ENCODE measurements at places on chromosomes 6 and 20.

GRCh38 chr20:47326658-47327268 lies 29.7 kb downstream of the ZMYND8 start:
- DNase-seq = no peak

DNA sequence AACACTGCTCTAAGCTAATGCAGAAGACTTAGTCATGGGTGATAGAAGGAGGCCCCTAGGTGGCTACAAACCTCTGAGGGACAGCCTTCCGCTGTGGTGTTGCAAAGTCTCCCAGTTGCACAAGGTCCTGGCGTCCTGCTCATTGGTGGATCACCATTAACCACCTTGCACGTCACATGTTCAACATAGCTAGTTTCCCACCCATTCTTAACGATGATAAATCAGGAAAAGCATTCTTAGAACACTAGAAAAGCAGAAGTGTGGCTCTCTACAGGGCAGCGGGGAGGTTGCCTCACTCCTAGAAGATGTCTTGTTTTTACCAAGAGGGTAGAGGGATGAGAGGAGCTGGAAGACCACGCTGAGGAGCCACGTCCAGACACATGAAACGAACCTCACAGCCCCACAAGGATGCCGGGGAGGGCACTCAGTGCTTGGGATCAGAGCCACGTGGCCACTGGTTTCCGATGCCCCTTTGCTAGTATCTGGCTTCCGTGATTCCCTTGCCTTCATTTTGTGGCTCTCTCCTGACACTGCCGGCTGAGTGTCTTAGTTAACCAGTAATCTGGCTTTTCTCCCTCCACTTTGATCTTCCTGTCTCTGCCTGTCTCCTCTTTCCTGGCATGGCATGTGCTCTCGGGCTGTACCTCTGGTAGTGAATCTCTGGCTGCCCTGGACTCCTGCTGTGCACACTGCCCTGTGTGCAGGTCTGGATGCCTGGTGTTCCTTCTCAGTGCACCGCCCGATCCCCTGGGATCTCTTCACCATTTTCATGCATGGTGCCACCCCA lies 91.4 kb upstream of the NEDD9 start:
- no peak for DNase-seq

- no peak for DNase-seq
Measured at GRCh38 chr20:54726687-54727300, 251.4 kb downstream of the DOK5 start.

GRCh38 chr6:39055661-39056060 lies 7.1 kb downstream of the GLP1R start:
- DNase-seq = no peak

DNA sequence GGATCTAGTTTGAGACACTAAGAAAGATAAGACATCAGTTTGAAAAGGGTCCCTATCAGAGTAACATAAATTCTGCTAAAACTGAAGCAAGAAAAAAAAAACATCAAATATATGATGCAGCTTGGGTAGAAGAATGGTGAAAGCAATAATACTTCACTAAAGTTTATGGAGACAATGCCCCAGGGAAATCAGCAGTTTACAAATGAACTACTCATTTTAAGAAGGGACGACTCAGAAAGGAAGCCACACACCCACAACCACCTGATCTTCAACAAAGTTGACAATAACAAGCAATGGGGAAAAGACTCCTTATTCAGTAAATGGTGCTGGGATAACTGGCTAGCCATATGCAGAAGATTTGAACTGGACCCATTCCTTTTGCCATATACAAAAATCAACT lies 143.5 kb downstream of the TPBG start:
- no peak for DNase-seq
